ENCODE measurements at places on chromosomes 2 and 18. TPM values are rescaled to one million over a fixed set of nuclear protein-coding genes. Genes with fewer than 3 reads are reported as not detected.

The CD8B gene
- total RNA-seq = 1.2 TPM

The ANKAR gene
- 22.3 TPM for total RNA-seq

The WDR12 gene
- total RNA-seq = 37.3 TPM

The MYO3B gene
- 0.05 TPM for total RNA-seq

The GALR1 gene
- not detected for total RNA-seq

The SPATA3 gene
- not detected for total RNA-seq

The EVX2 gene
- not detected for total RNA-seq

The MFSD2B gene
- total RNA-seq = not detected

The CAPN14 gene
- 0.05 TPM for total RNA-seq

The GPR39 gene
- total RNA-seq = 0.36 TPM

The RALB gene
- 26.1 TPM for total RNA-seq

The PPP4R3B gene
- total RNA-seq = 51.0 TPM

The RNF25 gene
- 12.4 TPM for total RNA-seq

The AQP4 gene
- 22.0 TPM for total RNA-seq

The CFAP65 gene
- 2.0 TPM for total RNA-seq

The CYS1 gene
- 8.8 TPM for total RNA-seq
